NCI-H446 treated with DMSO at 0.1 percent for 48 hours (cell line): ENCODE measurements at places on chromosomes 12 and 14.

DNA sequence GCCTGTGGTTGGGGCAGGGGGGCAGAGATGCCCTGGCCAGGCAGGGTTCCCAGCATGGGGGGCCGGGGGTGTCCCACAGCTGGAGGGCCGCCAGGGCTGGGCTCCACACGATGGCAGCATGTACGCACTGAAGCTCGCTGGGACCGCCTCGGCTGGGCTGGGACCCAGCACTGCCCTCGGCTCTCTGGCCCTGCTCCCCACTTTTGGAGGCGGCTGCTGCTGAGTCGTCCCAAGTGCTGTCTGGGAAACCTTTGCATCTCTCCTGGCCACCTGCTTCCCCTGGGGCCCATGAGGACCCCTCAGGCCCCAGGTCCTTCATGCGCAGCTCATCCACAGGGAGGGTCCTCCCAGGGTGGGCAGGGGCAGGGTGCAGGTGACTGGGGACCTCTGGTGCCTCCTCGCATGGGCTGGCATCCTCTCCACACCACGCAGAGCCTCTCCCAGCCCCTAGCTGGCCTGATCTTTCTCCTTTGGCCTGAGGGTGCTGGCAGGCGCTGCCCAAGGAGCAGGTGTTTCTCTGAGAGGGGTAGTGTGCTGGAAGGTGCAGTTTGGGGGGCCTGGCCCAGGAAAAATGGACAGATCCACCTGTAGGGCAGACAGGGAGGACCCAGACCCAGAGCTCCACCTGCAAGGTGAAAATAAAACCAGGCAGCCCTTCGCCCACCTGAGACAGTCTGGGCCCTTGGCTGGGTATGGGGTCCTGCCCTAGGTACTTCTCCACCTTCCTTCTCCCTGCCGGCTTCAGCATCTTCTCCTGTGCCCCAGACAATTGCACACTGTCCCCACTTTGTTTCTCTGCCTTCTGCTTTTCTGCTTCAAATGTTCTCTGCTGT lies 46.9 kb downstream of the DLK1 start:
- DNase-seq = no peak

- DNase-seq = no peak
Measured at GRCh38 chr12:124148481-124149273, 146.2 kb upstream of the RFLNA start.

GRCh38 chr12:6824901-6825381 lies 3.3 kb upstream of the P3H3 start:
- DNase-seq = no peak

DNA sequence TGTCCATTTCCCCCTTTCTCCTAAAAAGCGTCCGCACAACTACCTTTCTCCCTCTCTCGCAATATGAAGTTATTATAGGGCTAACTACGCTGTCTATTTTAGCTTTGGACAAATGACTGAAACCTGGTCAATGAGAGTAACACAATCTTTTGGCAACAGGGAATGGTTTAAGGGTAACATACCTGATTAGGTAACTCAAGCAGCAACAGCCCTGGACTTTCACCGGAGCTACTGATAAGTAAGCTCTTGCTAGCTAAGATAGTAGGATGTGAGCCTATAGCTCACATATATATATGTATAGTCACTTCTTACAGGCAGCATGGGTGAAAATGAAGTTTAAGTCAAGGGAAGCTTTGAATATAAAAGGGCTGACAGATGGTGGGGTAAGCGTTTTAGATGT lies 313.0 kb downstream of the CEP128 start:
- no peak for DNase-seq

DNA sequence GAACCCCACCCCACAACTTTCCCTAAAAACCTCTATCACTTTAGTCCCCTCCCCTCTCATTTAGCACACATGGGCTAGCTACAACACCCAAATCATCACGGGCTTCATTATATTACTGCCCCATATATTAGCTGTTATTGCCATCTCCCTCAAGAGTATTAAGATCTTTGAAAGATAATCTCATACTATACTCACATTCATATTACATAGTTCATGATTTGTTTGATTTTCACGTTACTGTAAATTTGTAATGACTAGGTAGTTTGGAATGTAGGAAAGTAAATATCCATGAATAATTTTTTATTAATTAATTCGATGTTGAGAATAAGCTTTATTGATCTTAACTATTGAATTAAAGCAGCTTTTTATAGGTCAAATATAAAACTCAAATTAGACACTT lies 7.9 kb downstream of the DICER1 start:
- no peak for DNase-seq

DNA sequence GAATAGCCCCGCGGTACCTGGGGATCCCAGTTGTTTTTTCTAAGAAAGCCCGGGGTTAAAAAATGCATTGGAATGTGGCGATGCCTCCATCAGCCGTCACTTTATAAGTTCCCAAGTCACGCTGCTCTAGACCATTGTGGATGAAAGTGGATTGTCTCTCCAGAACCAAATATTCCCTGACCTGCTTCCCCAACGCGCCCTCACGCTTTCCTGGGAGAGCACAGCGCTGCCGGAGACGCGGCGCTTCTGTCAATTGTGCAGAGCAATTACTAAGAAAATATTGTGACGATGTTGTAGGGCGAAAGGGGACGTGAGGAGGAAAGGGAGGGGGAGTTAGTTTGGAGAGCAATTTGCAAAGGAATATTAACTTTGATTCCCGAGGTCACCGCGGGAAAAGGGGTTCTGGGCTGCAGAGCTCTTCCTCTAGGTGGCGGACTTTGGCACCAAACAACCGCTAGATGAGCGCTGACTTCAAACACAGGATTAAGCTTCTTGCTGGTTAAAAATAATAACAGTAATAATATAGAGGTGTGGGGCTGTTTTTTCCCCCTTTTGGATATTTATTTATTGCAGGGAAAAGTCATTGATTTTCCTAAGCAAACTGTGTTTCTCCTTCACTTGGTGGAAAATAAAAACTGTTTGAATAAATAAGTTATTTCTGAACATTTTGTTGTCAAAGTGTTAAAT lies 9.6 kb upstream of the FOXG1 start:
- no peak for DNase-seq

DNA sequence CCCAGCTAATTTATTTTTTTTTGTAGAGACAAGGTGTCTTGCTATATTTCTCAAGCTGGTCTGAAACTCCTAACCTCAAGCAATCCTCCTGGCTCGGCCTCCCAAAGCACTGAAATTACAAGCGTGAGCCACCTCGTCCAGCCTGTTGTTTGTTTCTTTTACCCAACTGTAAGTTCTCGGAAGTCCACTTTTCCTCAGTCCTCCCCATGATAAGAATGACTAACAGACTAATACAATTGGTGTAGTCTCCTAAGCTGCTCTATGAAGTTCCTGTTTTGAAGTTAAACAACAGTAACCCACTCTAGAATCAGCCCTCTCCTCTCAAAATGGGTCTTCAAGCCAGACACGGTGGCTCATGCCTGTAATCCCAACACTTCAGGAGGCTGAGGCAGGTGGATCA lies 36.5 kb downstream of the HIGD1C start:
- no peak for DNase-seq

DNA sequence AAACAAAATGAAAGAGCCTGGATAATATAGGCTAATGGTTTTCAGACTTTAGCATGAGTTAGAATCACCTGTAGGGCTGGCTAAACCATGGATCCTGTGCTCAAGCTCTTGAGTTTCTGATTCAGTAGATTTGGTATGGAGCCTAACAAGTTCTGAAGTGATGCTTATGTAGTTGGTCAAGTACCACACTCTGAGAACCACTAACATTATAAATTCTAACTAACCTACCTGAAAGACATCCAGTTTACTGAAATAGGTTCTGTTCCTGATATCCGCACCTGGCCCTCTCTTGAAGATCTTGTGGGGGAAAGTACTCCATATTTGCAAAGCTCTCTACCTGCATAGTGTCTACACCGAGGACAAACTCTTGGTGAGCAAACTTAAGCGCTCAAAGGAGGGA lies 59.4 kb upstream of the VSX2 start:
- DNase-seq = no peak

DNA sequence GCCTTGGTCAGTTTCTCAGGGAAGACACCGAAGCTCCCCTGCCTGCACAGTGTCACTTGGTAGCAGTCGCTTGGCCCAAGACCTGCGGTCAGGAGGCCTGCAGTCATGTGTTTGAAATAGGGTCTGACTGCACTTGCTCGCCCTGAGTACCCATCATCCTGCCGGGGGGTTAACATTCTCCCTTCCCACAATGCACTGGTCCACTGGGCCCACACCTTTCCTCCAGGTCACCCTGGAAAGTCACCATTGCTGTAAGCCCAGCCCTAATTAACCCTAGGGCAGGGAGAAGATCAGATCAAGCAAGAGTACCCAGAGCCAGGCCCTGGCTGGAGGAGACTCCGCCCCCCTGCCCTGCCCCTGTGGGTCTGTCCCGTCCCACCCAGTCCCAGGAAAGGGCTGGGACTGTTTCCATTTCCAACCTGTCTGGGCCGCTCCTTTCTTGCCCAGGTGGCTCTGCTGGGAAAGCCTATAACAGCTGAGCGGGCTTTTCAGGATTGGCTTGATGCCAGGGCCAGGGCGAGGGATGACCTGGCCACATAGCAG lies 87.1 kb downstream of the ZFP36L1 start:
- DNase-seq = no peak

- no peak for DNase-seq
Measured at GRCh38 chr14:49767270-49767570, 733 bp upstream of the KLHDC2 start.

DNA sequence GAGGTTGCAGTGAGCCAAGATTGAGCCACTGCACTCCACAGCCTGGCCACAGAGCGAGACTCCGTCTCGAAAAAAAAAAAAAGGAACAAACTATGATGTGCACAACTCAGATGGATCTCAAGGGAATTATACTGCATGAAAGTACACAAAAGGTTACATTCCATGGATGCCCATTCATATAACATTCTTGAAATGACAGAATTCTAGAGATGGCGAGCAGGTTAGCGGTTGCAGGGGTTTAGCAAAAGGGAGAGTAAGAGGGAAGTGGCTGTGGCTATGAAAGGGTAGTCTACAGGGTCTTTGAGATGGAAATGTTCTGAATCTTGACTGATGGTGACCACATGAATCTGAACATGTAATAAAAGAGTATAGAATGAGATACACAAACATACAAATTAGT lies 49.7 kb downstream of the CKB start:
- no peak for DNase-seq

DNA sequence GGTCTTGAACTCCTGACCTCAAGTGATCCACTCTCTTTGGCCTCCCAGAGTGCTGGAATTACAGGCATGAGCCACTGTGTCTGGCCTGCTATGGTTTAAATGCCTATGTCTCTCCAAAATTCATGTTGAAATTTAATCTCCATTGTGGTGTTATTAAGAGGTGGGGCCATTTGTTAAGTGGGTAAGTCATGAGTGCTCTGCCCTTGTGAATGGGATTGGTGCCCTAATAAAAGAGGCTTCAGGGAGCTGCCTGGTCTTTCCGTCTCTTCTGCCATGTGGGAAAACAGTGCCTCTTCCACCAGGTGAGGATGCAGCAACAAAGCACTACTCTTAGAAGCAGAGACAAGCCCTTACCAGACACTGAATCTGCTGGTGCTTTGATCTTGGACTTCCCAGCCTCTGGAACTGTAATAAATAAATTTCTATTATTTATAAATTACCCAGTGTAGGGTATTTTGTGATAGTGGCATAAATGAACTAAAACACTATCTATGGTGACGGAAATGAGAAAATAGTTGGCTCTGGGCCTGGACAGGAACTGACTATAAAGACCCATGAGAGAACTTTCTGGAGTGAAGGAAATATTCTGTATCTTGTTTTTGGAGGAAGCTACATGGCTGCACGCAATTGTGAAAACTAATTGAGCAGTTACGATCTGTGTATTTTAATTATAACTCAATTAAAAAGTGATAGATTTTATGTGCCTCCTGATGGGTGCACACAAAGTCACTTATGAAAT lies 12.1 kb upstream of the ATP23 start:
- no peak for DNase-seq

- DNase-seq = no peak
Measured at GRCh38 chr12:12645485-12645884, 33.8 kb downstream of the CREBL2 start.
